ENCODE measurements at places on chromosomes 6 and 20. TPM values are rescaled to one million over a fixed set of nuclear protein-coding genes. Genes with fewer than 3 reads are reported as not detected.

SMLR1 gene
- not detected for total RNA-seq

E2F3 gene
- 7.5 TPM for total RNA-seq

ZNF322 gene
- 18.9 TPM for total RNA-seq

ULBP2 gene
- total RNA-seq: 12.2 TPM

PNLDC1 gene
- total RNA-seq: not detected

CDC5L gene
- total RNA-seq: 38.0 TPM

TRIM10 gene
- not detected for total RNA-seq

DNA sequence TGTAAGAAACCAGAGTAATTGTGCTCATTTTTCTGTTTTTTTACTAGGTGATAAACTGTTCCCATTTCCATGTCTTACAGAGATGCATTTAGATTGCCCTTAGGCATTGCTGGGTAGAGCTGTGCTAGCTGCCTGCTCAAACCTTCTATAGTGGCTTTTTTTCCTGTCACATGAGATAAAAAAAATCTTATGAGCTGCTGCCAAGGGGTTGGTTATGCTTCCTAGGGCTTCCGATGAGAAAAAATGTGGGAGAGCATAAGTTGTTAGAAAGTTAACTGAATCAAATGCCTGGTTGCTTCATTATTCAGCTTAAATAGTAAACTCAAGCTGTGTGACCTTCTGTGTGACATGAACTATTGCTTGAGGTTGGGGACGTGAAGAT lies 50.0 kb upstream of the NOX3 start:
- DNase-seq: no peak

DNA sequence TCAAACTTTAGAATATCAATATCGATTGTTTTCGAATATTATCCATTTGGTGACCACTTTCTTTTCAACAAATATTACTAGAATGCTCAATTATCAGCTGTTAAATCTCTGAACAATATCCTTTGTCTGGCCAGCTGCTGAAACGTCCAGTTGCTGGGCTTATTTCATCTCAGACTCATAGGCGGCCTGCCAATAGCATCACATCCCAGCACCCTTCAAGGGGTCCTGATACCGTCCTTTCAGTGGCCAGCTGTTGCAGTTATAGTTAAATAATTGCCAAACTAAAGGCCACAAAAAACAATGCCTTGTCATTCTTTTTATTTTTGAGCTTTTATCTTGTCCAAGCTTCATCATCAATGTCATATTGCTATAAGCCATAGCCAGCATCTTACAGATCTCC lies 1006.8 kb upstream of the MANEA start:
- no peak for DNase-seq

- peak; percentile 59 for DNase-seq
These were observed 49.4 kb upstream of the CARMIL1 start for GRCh38 chr6:25229671-25230321.

- DNase-seq: no peak
These were observed 64.9 kb downstream of the MAP3K4 start for GRCh38 chr6:161056451-161056850.

- peak; percentile 4 for DNase-seq
These were observed 158.1 kb upstream of the ZNF184 start for GRCh38 chr6:27630727-27631608.

DNA sequence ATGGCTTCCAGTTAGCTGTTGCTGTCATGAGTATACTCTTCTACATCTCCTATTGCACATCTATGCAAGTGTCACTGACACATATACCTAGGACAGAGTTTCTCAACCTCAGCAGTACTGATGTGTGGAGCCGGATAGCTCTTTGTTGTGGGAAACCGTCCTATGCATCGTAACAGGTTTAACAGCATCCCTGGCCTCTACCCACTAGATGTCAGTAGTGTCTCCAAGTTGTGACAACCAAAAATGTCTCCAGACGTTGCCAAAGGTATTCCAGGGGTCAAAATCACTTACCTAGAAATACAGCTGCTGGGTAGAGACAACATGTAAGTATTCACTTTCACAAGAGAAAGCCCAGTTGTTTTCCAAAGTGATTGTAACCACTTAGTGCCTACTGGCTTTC lies 637.6 kb downstream of the RNF144B start:
- DNase-seq: no peak

GRCh38 chr6:136783495-136784270 lies 8.6 kb downstream of the MAP3K5 start:
- no peak for DNase-seq

- DNase-seq: no peak
These were observed 31.3 kb downstream of the TRMT6 start for GRCh38 chr20:5918856-5919625.

DNA sequence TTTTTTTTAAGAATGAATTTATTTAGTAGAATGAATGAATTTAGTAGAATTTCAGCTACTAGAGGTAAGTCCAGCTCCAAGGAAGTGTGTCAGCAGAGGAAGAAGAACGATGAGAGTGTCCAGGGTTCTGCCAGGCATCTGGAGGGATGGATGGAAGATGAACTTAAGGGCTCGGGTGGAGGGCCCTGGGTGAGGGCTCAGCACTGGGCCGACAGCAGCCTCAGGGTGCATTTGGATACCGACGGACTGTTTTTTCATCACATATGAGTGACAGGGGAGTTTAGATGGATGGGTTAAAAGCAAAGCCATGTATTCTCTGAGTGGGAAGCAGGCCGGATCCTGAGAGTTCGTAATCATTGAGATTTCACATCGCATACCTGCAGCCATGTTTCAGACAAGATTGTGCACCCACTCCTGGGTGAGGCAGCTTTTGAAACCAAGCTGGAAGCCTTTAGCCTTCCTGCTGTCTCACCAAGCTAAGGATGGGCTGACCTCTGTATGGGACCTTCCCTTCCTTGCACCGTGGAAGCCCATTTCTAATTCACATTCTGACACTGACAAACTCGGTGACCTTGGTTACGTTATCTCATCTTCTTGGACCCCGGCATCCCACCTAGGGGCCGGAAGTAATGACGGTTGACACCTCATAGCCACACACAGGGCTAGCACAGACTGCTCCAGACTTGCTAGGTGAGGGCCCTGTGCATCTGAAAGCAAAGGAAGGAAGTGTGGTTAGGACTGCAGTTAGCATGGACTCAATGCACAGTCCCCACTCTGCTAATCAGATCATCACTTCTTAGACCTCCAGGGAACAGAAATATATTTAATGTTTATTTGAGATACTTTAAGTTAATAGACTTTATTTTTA lies 228.5 kb downstream of the SLC24A3 start:
- no peak for DNase-seq

- no peak for DNase-seq
These were observed 243.1 kb downstream of the ALDH8A1 start for GRCh38 chr6:134706806-134707205.

Data from SJSA1 (cell line).